ENCODE measurements at places on chromosomes 5 and 9.

- DNase-seq, result no peak
These were observed 49.4 kb downstream of the TRPM6 start for GRCh38 chr9:74838351-74838750.

DNA sequence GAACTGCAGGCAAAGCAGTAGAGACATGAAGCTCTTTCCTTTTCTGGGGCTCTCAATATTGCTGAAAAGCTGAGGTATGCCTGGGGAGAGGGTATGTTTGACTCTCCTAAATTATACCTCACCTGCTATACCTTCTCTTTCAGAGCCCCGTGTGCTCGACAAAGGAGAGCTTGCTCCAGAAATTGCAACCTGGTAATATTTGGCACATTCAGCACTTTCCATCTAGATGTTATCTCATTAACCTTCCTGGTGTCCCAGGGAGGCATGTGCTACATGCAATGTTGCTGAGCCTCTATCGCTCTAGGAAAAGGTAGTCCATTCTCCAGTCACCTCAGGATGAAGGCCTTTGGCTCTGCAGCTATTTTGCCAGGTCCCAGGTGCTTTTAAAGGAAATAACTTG lies 78.5 kb upstream of the ZSWIM6 start:
- no peak for DNase-seq

DNA sequence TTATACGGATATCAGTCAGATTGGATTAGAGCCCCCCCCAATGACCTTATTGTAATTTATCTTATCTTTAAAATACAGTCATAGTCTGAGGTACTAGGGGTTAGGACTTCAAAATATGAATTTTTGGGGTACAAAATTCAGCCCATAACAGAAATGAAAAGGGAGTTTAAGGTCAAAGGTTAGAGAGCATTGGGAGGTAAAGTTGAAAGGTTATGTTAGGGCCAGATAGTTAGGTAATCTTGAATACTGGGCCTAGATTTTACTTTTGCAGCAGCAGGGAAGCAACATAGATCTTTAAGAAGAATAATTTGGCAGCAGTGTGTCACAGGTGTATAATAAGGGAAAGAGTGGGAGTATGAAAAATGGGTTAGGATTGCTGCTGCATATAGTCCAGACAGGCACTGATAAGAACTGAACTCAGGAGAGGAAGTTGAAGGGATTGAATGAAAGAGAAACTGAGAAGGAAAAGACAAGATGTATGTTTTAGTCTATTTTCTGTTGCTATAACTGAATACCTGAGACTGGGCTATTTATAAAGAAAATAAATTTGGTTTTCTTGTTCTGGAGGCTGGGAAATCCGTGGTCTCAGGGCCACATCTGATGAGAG lies 10.7 kb upstream of the GCNT4 start:
- no peak for DNase-seq

DNA sequence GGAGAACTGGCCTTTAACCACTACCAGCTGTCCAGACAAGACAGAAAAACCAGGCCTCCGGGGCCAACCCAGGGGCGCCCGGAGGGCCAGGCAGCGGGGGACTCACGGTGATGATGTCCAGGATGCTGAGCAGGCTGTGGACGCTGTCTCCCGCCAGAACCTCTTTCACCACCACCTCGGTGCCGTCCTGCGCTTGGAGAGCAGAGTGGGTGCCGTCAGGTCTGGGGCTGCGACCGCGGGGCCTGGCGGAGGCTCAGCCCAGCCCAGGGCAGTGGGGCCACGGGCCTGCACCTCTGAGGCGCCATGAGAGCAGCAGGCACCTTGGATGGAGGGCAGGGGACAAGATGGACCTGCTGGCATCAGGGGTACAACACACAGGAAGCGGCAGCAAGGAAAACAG lies 9.7 kb downstream of the PNPLA7 start:
- DNase-seq, result no peak

GRCh38 chr9:136808075-136808805 lies 492 bp downstream of the RABL6 start:
- no peak for DNase-seq

Data from HS-27A (cell line).